ENCODE measurements at places on chromosomes 3 and 15. TPM values are rescaled to one million over a fixed set of nuclear protein-coding genes. Genes with fewer than 3 reads are reported as not detected.

The TLR9 gene
- not detected for total RNA-seq

The ABHD17C gene
- 3.6 TPM for total RNA-seq

The EDEM1 gene
- total RNA-seq = 96.6 TPM

The CCRL2 gene
- total RNA-seq = 4.1 TPM

The SNUPN gene
- 39.6 TPM for total RNA-seq

Measured in T-helper 2 cell treated with Interferon-gamma antibody and Interleukin-4, amounts not matched to agents 100 ng/mL and 5 ng/mL, for 36 hours (primary cell).